T-helper 17 cell (primary cell): ENCODE measurements at places on chromosomes 2 and 18. TPM values are rescaled to one million over a fixed set of nuclear protein-coding genes. Genes with fewer than 3 reads are reported as not detected.

DNA sequence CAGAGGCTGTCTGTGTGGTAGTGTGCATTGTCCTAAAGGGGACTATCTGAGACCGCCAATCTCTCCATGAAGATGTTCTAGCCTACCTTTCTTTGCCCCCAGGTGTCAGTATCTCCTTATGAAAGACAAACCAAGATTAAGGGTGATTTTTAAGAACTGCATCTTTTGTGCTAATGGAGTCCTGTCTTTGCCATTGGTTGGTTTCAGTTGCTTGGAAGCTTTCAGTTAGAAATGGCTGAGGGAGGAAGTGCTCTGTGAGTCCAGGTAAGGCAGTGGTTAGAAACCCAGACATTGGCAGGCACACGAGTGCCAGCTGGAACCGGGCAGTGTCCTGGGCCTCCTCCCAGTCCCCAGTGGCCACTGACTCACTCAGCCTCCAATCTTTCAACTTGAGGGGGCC, 111.3 kb downstream of the DOCK10 start:
- no peak for DNase-seq

- DNase-seq = no peak
Observed at GRCh38 chr2:10940596-10940995, 28.9 kb downstream of the KCNF1 start.

- DNase-seq = no peak
Observed at GRCh38 chr18:8399138-8399537, 210.1 kb upstream of the RAB12 start.

GRCh38 chr2:19676770-19677169, 225.0 kb downstream of the TTC32 start:
- no peak for DNase-seq

DNA sequence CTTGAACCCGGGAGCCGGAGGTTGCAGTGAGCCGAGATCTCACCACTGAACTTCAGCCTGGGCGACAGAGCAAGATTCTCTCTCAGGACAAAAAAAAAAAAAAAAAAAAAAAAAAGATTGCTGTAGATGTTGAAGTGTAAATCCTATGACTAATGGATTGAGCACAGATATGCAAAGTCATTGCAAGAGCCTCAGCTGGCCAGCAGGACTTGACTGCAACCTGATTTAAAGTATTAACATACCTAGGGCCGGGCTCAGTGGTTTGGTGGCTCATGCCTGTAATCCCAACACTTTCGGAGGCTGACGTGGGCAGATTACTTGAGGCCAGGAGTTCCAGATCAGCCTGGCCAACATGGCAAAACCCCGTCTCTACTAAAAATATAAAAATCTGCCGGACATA, 103.4 kb upstream of the MSH2 start:
- DNase-seq = no peak

- no peak for DNase-seq
Observed at GRCh38 chr2:173521450-173522192, 166.9 kb downstream of the CDCA7 start.

GRCh38 chr2:37549598-37549997, 121.8 kb downstream of the CDC42EP3 start:
- DNase-seq = no peak

DNA sequence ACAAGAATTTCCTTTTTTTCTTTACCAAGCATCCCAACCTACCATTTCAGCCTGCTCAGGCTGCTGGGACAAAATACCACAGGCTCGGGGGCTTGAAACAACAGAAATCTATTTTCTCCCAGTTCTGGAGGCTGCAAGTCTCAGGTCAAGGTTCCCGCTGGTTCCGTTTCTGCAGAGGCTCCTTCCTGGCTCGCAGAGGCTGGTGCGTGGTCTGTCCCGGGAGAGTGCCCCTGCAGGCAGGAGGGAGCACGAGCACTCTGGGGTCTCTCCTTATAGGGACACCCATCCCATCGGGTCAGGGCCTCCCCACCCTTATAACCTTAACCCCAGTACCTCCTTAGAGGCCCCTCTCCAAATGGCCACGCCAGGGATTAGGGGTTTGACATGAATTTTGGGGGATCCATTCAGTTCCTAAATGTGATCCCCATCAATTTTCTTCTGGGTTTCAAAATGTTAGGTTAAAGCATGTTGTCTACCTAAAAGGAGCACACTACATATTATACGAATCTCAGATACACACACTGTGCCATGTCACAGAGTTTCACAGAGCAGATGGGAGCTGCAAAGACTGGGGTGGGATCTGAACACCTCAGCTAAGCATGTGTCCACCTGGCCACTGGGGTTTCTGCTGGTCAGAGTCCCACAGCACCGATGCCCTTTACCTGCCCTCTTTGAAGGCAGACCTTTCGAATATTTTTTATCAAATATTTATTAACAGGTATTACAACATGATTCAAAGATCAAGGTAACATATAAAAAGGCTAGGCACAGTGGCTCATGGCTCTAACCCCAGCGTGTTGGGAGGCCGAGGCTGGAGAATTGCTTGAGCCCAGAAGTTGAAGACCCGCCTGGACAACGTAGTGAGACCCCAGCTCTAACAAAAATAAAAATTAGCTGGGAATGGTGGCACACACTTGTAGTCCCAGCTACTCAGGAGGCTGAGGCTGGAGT, 17.6 kb upstream of the ADI1 start:
- DNase-seq = no peak

GRCh38 chr2:152763651-152764050, 45.2 kb downstream of the ARL6IP6 start:
- no peak for DNase-seq

- DNase-seq = no peak
Observed at GRCh38 chr2:192407692-192408091, 213.0 kb upstream of the TMEFF2 start.

DNA sequence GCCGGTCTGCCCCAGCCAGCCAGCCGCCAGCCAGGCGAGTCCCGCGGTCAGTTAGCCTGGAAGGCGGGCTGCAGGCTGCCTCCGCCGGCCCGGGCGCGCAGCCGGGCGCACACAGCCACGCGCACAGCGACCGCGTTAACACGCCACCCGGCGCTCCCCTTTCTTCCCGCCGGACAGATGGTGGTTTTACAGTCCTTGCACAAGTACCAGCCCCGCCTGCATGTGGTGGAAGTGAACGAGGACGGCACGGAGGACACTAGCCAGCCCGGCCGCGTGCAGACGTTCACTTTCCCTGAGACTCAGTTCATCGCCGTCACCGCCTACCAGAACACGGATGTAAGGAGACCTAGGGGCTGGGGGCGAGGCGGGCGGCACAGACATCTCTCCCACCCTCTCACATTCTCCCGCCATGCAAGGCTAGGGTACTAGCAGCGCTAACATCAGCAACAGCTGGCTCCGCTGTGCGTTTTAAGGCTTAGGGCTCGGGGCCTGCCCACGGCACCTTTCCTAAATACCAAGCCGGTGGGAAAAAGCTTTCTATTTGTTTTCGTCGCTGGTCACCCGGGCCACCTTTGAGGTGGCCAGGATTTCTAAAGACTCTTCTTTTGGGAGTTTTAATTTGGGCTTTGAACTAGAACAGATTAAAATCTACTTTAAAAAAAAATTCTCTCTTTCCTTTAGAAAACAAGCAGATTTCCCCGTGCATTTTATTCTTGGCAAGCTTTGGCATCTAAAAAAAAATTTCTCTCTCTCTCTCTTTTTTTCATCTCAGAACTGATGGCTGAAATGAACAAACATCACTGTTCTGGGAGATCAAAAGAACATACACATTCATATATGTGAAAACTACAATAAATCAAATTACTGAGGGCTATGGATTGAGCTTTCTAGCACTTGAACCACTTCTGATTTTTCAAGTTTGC, 2.9 kb downstream of the TBR1 start:
- DNase-seq = no peak

GRCh38 chr2:159573846-159574606, 42.3 kb downstream of the BAZ2B start:
- no peak for DNase-seq

DNA sequence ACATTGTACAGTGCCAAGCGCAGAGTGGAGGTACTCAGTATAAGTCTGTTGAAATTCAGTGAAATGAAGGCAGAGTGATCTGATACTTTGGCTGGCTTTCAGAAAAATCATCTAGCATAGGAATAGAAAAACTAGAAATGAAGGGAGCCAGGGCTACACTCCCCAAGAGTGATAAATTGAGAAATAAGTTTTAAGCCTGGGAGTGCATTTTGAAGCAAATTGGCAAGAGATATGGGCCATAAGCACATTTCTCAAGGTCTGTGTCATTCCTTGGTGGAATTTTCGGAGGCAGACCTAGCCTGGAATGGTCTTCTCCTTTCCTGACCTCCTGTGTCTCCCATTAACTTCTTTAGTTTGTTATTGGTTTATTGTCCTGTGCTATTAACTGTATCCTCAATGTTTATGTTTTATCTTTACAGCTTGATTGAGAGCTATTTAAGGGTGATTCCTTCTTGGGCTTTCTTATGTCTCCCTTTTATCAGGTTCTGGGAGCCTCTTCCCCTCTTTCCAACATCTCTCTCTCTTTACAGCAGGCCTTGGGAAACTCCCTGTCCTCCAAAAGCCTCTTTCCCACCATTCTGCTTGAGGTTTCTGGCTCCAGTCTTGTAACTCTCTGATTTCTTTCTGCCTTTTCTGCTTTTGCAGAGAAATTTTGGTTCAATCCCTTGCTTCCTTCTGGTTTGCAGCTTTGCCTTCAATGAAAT, 649.5 kb downstream of the SLC4A3 start:
- DNase-seq = no peak

GRCh38 chr18:58239879-58240278, 195.9 kb downstream of the NEDD4L start:
- DNase-seq = no peak

The KCNG2 gene
- total RNA-seq = not detected

The MARCHF4 gene
- not detected for total RNA-seq

The AFF3 gene
- total RNA-seq = 6.5 TPM

The PROKR1 gene
- not detected for total RNA-seq

The PXDN gene
- not detected for total RNA-seq

The ANKRD36 gene
- 70.1 TPM for total RNA-seq
